LNCaP clone FGC (cell line): ENCODE measurements at places on chromosomes 12 and 14.

GRCh38 chr12:65891987-65892481 lies 67.8 kb downstream of the HMGA2 start:
- DNase-seq = peak; percentile 36

GRCh38 chr12:32332446-32332845 lies 66.9 kb upstream of the FGD4 start:
- DNase-seq = no peak

DNA sequence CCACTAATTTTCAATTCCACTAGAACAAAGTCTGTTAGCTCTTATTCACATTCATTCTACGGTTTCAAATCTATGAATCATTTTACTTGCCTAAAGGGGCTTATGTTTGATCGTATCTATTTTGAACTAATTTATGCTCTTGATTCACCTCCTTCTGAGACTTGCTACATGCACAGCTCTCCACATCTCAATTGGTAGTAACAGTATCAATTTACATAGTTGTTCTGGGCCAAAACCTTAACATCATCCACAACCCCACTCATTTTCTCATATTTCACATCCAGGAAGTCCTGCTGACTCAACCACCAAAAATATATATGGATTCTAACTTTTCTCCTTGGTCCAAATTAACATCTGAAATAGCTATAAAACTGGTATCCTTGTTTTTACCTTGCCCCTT lies 208.6 kb downstream of the RASSF9 start:
- no peak for DNase-seq

DNA sequence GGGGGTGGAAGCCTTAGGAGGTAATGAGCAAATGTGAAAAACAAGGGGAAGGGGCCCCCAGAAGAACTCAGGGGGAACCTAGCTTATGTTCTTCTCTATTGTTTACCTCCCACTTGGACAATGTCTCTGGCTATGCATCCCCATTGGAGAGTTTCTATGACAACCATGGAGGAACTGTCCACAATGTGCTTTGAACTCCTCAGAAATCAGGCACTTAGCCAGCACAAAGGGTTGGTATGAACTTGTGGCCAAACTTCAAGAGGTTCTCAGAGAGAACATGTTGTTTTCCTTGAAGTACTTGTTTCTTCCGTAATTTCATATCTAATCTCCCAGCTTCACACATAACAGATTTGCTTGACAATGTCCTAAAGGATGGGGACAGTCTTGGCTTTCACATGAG lies 202.8 kb upstream of the PELI2 start:
- DNase-seq = peak; percentile 8

DNA sequence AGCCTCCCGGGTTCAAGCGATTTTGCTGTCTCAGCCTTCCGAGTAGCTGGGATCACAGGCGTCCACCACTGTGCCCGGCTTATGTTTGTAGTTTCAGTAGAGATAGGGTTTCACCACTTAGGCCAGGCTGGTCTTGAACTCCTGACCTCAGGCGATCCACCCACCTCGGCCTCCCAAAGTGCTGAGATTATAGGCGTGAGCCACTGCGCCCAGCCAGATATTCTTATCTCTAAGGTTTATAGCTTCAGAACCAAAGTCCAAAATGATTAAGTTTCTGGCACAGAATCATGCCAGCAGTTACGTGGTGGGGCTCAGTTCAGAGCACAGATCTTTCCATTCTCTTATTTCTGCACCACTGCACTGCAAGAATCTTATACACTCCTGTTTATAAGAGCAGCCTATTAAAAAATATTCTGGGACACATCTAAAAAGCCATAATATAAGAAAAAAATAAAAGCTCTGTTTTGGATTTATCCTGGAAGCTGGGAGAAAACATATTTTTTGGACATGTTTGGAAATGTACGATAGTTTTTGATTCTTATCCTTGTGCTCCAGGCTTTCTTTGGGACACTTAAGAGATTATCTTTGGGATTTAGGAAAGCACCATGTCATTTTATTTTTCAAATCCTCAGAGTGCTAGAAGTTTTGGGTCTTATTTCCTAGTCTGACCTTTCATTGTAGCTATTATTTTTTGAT lies 129.6 kb downstream of the LMNTD1 start:
- DNase-seq = no peak

- no peak for DNase-seq
These were observed 62.8 kb downstream of the SRRM4 start for GRCh38 chr12:119044094-119044493.

DNA sequence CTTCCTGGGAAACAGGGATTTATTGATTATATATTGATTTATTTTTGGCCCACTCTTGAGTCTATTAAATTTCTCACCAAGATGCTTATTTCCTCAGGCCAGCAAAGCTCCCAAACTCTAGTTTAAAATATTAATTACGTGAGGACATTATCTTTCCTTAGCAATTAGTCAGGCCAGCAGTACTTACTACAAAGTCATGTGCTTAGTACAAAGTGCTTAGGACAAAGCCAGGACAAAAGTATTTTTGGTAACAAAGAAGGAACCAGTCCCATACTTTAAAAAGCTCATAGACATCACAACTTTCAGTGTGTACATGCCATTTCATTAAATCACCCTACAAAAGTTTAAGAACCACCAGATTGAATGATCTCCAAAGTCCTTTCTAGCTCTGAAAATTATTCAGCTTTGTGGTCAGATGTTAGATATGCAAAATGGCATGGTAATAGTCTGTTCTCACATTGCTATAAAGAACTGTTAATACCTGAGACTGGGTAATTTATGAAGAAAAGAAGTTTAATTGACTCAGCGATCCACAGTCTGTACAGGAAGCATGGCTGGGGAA lies 94.7 kb upstream of the PWP1 start:
- no peak for DNase-seq

DNA sequence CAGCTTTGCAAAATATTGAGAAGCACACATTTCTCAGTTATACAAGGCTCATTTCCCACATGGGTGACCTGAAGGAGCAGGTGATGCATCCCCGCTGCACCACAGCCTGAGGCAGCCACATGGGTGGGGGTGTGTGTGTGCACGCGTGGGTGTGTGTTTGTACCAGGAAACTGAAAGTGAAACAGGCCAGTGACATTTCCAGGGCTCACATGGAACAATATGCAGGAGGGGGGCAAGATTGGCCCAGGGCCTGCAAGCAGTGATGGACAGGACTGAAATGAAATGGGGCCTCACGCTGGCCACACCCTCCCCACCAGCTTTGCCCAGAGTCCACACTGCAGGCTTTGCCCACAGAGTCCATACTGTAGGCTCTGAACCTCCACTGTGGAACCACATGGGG lies 154.2 kb upstream of the PARP11 start:
- no peak for DNase-seq
